ENCODE measurements at places on chromosomes 5 and 9. TPM values are rescaled to one million over a fixed set of nuclear protein-coding genes. Genes with fewer than 3 reads are reported as not detected.
A peak's percentile ranks its signal among the peaks of the same experiment; 100 is the strongest.

SMU1 gene
- total RNA-seq: 17.6 TPM

DNA sequence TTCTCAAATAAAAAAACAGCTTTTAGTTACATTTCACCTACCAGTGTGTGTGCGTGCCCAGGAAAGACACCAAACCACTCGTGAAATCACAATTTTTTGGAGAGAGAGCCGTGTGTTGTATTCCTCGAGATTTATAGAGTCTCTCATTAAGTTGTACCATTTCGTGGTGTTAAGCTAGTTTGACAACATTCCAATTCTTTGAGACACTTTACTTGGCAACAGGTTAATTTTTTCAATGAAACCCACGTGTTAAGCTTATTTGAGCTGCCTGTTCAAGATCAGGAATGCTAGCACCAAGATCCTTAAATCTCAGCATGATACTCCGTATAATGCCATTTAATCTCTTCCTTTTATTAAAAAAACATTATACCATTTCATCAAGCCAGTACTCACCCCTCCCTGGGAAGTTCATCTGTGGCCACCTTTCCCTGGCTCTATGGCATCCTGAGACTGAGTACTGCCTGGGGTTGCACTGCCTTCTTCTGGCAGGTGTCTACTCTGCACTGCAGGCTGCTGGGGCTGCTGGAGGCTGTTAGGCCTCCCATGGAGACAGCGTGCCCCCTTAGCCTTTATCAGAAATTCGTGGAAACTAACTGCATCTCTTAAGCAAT lies 143.7 kb downstream of the ARHGAP26 start:
- H3K36me3 ChIP-seq: peaks cover 12% of the 10 kb centered on the region
- no peak overlapping the region for H3K27ac ChIP-seq
- no peaks in the 10 kb centered on the region for H3K4me1 ChIP-seq
- no peaks in the 10 kb centered on the region for H3K27me3 ChIP-seq
- DNase-seq: no peak

DNA sequence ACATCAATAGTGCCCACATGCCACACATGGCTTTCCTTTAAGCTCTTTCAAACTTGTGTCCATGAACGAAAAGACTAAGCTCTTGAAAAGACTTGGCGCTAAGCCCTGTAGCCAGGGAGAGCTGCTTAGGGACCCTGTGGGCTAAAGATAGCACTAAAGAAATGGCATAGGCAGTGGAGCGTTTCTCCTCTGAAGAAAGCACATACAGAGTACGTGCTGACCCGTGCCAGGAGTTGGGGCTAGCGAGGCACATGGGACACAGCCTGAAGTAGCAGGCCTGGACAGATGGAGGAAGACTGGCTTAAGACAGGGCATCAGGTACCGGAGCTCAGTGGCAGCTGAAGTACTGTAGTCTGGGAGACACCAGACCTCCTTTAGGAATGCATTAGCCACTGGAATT lies 39.7 kb downstream of the ADGRV1 start:
- no peak for DNase-seq
- no peaks in the 10 kb centered on the region for H3K27me3 ChIP-seq
- no peak overlapping the region for H3K27ac ChIP-seq

DNA sequence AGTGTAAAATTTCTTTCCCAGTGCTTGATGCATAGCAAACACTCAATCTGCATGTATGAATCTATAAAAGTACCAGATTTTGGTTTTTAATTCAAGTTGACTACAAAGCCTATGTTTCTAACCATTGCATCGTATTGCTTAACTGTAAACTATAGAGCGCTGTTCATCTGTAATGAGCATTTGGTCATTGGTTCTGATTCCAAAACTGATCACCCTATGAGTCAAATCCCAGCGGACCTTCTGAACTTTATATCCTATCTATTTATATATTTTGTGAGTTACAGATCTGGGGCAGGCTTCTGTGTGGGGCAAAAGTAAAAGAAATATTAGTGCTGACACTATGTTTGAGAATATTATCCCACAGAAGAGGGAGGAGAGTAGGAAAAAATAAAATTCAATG lies 305.7 kb upstream of the TNC start:
- H3K27me3 ChIP-seq: no peaks in the 10 kb centered on the region
- H3K27ac ChIP-seq: no peak overlapping the region
- no peak overlapping the region for H3K4me3 ChIP-seq
- no peaks in the 10 kb centered on the region for H3K36me3 ChIP-seq

- peaks cover 2% of the 10 kb centered on the region for H3K4me1 ChIP-seq
- no peaks in the 10 kb centered on the region for H3K36me3 ChIP-seq
- peaks cover 14% of the 10 kb centered on the region for H3K27me3 ChIP-seq
Measured at GRCh38 chr5:90561766-90562165, 3.2 kb downstream of the ADGRV1 start.

- no peak overlapping the region for H3K4me3 ChIP-seq
- H3K36me3 ChIP-seq: no peaks in the 10 kb centered on the region
- peak; percentile 21 for DNase-seq
- no peaks in the 10 kb centered on the region for H3K27me3 ChIP-seq
- peaks cover 9% of the 10 kb centered on the region for H3K4me1 ChIP-seq
Measured at GRCh38 chr5:102760815-102761214, 5.7 kb downstream of the PAM start.

SPRY4 gene
- 10.0 TPM for total RNA-seq

- no peaks in the 10 kb centered on the region for H3K36me3 ChIP-seq
- DNase-seq: no peak
- H3K4me3 ChIP-seq: no peak overlapping the region
- no peaks in the 10 kb centered on the region for H3K4me1 ChIP-seq
Measured at GRCh38 chr9:7601739-7602138, 197.8 kb downstream of the DMAC1 start.

DNA sequence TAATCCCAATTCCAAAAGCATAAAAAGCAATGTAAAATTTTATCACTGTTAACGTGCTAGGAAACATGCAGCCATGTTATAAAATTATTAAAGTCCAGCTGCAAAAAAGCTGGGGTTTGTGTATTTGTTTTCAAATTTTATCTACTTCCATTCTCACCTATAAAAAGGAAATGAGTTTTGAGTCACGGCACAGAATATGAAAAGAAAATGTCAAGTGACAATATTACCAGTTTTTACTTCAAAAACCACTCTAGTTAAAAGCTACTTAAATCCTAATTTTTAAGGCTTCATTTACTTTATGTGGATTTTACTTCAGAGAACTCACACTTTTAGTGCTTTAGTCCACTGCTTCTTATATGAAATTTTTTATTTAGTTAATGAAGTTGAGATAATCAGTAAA lies 72.7 kb upstream of the IFNE start:
- no peak overlapping the region for H3K4me3 ChIP-seq
- no peaks in the 10 kb centered on the region for H3K36me3 ChIP-seq
- H3K4me1 ChIP-seq: no peaks in the 10 kb centered on the region
- no peak for DNase-seq
- H3K27me3 ChIP-seq: peaks cover 36% of the 10 kb centered on the region

DNA sequence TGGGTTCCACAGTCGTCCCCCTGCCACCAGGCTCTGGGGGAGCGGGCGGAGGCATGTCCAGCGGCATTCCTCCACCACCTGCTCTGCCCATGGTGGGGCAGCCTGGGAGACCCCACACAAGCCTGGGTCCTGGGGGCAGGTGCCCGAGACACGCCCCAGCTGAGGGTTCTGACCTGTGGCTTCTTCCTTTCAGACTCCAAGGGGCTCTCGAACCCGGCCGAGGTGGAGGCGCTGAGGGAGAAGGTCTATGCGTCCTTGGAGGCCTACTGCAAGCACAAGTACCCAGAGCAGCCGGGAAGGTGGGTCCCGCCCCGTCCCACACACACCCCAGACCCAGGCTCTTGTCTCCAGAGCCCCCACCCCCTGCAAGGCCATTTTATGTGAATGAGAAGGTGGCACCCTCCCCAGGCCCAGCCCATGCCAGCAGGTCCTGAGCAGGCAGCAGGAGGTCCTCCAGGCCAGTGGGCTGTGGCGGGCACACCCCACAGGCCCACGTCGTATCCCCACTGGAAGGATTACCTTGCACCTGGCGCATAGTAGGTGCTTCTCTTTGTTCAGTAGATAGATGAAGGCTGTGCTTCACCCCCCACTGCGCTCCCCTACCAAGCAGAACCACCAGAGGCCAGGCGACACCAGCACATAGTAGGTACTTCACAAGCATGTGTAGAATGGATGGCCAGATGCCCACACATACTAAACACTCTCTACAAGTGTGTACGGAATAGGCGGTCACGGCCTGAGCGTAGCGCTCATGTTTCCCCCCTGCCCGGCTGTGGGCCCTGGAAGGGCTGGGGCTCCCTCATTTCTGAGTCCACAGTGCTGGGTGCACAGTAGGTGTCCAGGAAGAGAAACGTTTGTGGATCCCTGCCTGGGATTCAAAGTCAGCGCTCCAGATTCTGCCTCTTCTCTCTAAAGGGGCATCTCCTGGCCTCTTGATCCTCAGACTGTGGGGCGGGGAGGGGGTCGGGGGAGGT lies 107.9 kb downstream of the RXRA start:
- no peak overlapping the region for H3K4me3 ChIP-seq
- peaks cover 8% of the 10 kb centered on the region for H3K4me1 ChIP-seq
- DNase-seq: no peak
- no peaks in the 10 kb centered on the region for H3K27me3 ChIP-seq

CARD9 gene
- total RNA-seq: 0.46 TPM

DNA sequence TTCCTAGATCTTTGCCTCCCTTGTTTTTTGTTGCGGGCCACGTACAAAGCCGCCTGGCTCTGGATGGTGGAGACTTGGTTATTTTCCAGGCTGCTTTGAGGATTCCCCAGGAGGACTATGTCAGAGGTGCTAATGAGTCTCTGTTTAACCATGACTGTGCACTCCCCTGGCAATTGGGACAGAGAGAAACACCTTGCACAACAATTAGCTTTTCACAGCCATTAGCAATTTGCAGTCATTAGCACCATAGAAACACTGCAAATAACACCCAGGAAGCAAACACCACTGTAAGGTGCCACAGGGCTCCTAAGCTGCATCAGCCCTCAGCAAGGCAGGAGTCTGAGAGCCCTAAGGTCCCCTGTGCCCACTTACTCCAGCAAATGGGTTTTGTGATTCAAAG lies 201.0 kb upstream of the VLDLR start:
- no peak overlapping the region for H3K27ac ChIP-seq
- no peaks in the 10 kb centered on the region for H3K27me3 ChIP-seq
- H3K4me3 ChIP-seq: no peak overlapping the region

- H3K27me3 ChIP-seq: no peaks in the 10 kb centered on the region
- no peak overlapping the region for H3K4me3 ChIP-seq
- no peak for DNase-seq
- H3K27ac ChIP-seq: no peak overlapping the region
- H3K36me3 ChIP-seq: no peaks in the 10 kb centered on the region
Measured at GRCh38 chr9:120109242-120109641, 470.7 kb downstream of the CDK5RAP2 start.

- DNase-seq: peak; percentile 1
- H3K27me3 ChIP-seq: no peaks in the 10 kb centered on the region
- peaks cover 48% of the 10 kb centered on the region for H3K4me1 ChIP-seq
Measured at GRCh38 chr5:44389823-44390143, 563 bp upstream of the FGF10 start.

AMBP gene
- not detected for total RNA-seq

- no peaks in the 10 kb centered on the region for H3K4me1 ChIP-seq
- no peaks in the 10 kb centered on the region for H3K36me3 ChIP-seq
- H3K27me3 ChIP-seq: no peaks in the 10 kb centered on the region
Measured at GRCh38 chr5:84253946-84254345, 130.7 kb downstream of the EDIL3 start.

PCDHB9 gene
- 7.4 TPM for total RNA-seq

DNA sequence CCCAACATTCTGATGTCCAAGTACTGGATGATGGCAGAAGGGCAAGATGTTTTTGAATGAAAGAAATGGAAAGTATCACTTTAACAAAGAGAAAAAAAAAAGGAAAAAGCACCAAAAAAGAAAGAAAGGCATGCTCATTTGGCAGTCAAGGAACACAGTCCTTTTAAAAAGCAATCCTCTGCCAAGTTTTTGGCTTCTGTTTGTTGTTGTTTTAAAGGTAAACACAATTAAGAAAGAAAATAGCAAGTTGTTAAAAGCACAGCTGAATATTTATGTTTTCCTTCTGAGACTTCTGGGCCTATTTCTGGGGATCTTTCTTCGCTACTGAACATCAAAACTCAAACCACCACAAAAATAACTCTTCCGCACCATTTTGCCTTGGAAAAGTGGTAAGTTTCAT lies 162.1 kb downstream of the TRPM3 start:
- no peak overlapping the region for H3K27ac ChIP-seq
- no peaks in the 10 kb centered on the region for H3K4me1 ChIP-seq
- no peak for DNase-seq
- no peaks in the 10 kb centered on the region for H3K36me3 ChIP-seq

PDCD1LG2 gene
- total RNA-seq: not detected

DNA sequence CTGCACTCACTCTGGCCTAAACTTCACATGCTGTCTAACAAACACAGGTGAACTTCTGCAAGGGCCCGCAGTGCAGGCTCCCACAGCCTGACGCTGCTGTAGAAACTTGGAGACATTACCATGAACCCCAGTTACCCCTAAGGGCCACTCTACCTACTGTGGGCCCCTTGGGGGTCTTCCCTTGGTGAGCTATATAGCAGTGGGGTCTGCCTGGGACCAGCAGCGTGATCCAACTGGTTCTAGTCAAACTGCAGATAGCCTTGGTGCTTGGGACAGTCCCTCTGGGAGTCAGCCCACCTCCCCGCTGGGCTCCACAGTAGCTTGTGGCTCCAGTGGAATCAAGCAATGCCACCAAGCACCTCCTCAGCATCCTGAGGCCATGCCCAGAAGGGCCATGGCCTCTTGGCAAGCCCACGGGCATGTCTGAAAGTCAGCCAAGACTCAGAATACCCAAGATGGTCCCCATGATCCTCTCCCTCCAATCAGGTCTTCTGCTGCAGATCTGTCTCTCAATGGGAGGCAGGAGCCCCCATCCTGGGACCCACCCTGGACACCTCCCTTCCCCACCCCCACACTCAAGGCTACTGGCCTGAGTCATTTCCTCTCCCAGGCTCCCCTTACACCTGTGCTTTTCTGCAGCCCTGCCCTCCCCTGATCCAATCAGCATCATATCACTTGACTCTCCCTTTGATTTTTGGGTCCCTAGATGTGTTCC lies 230.0 kb upstream of the IRX1 start:
- no peak for DNase-seq
- no peaks in the 10 kb centered on the region for H3K4me1 ChIP-seq

DNA sequence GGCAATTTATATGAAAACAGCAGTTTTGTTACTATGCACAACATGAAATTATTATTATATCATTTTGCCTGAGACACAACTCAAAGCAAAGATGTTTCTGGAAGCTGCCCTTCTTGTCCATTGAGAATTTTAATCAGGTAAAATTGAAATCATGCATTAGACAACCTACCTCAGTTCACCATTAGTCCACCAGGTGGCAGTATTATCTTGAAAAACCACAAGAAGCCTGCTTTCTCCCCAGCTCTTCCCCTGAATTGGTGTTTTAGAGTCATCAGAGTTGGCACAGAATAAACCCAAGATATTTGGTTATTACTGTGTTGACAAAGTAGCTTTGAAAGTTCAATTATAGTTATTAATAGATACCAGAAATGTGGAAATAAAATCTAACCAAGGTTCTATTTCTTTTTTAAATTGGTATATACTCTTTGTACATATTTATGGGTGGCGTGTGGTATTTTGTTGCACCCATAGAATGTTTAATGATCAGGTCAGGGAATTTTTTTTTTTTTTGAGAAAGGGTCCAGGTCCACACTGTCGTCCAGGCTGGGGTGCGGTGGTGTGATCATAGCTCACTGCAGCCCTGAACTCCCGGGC lies 25.7 kb downstream of the UTP15 start:
- no peaks in the 10 kb centered on the region for H3K36me3 ChIP-seq
- peak; percentile 79 for DNase-seq
- no peaks in the 10 kb centered on the region for H3K27me3 ChIP-seq
- H3K27ac ChIP-seq: no peak overlapping the region
- H3K4me3 ChIP-seq: no peak overlapping the region
- no peaks in the 10 kb centered on the region for H3K4me1 ChIP-seq
